ENCODE measurements at places on chromosomes 2 and 18.
A peak's percentile ranks its signal among the peaks of the same experiment; 100 is the strongest.

DNA sequence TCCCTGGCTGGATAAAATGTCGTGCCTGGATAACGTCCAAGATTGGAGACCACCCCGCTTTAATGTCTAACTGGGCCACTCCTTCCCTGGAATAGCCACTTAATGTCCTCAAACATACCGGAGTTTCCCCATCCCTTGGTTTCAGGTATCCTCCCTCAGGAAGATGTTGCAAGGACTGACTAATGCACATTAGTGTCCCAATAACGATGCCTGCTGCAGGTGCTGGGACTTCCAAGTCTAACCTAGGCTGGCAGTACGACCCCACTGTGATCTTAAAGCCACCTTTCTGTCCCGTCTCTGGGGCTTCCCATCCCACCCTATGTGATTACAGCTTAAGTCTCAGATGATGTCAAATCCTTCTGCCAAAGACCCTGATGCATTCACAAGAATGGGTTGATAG is 1.1 kb upstream of the ATP6V1C2 start:
- no peak for DNase-seq

DNA sequence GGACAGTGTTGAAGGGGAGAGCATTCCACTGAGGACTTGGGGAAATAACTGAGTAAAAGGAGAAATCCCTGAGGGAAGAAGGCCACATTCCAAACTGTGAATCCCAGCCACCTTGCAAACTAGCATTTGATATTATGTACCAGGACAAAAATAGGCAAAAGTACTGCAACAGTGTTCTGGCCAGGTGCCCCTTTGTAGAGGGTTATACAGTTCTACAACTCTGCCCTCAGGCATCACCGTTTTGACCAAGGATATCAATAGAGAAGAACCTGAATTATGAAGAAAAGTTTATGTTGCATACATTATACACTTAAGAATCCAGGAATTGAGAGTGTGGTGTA is 20.6 kb upstream of the CAVIN2 start:
- DNase-seq = no peak

DNA sequence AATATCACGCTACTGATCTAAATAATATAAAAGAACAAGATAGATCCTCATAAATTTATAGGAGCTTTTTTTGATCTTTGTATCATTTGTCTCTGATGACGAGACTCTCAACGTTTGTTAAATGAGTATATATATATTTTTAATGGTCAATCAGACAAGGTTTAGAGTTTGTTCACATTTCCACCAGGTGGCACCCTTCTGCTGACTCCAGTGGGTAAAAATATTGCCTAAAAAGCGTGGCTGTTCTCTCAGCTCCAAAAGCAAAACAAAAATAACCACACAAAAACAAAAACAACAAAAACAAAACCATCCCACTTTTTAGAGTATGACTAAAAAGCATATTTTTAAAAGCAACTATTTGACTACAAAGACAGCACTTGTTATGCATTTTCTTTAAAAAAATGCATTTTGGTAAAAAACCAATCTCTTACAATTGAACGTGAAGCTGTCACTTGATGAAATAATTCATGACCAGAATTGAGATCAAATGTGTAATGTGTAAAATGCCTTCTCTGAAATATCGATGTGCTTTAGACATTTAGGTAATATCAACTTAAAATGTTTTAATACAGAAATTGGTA is 723.2 kb downstream of the DPP10 start:
- DNase-seq = peak; percentile 1

DNA sequence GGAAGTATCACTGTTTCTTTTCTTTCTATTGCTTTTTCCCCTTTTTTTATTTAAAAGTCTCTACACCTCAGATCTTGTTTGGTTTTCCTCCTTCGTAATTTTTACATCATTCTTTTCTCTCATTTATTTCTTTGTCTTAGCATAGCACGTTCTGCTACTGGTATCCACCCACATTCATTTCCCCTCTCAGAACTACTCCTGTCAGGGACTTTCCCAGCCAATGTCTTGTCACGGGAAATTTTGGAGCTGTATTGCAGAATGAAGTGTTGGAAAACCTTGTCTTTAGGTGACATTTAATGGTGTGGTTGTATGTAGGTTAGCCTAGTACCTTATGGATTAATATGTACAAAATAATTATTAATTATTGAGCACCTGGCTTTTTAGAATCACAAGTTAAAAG is 34.0 kb downstream of the TTLL4 start:
- DNase-seq = no peak

- DNase-seq = no peak
Observed at GRCh38 chr2:25454824-25455611, 113.3 kb upstream of the DNMT3A start.

- peak; percentile 94 for DNase-seq
Observed at GRCh38 chr2:207163053-207163755, 2.5 kb downstream of the KLF7 start.

GRCh38 chr2:239189711-239190131 is 211.1 kb downstream of the HDAC4 start:
- DNase-seq = no peak

DNA sequence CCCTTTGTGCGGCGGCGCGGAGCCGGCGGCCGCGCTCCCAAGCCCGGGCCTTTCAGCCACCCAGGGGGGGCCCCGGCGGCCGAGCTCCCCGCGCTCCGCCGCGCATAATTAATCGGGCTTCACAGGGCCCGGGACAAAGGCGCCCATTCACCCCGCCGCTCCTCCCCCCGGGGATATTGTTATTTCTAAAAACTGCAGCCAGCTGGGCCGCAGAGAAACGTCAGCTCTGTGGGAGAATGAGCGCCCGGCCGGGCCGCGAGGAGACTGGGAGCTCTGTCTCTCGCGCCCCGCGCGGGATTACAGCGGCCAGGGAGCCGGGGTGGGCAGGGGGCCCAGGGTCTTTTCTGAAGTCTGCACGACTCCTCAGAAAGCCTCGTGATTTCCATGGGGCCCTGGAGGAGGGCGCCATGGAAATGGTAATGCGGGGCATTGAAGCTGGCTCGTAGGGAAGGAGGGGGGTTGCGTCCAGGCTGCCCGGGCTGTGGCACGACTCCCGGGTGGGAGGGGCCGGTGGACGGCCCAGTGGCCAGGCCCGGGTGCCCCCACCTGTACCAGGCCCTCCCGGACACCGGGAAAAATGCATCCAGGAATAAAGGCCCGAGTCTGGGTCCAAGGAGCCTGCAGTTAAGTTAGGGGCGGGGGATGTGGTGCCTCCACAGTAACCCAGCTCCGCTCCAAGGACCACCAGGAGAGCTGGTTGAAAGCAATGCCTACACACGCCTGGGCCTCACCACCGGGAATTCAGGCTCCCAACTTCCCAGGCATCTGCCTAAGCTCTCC is 125.3 kb downstream of the ZFP36L2 start:
- no peak for DNase-seq

GRCh38 chr18:30652387-30652786 is 390.2 kb downstream of the DSC3 start:
- DNase-seq = no peak

DNA sequence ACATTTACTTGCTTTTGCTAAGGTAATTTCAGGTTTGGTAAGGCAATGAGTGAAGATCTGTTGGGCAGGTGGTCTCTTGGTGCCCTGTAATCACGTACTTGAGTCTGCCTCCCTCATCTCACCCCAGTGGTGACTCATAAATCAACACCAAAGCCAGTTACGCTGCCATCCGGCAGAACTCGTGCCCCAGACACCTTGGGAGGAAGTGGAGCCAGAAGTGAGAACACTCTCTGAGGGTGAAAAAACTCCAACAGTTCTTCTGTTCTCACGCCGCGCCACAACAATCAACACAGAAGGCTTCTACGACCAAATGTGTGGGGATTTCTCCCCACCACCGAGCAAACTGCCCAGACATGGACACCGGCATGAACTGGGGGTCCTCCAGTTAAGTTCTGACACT is 206.2 kb downstream of the ARL4C start:
- DNase-seq = no peak

GRCh38 chr2:160006475-160006874 is 55.9 kb downstream of the PLA2R1 start:
- DNase-seq = no peak

GRCh38 chr2:143759455-143759854 is 630.2 kb downstream of the ARHGAP15 start:
- DNase-seq = no peak

- peak; percentile 39 for DNase-seq
Observed at GRCh38 chr2:229244975-229245374, 26.1 kb downstream of the PID1 start.

DNA sequence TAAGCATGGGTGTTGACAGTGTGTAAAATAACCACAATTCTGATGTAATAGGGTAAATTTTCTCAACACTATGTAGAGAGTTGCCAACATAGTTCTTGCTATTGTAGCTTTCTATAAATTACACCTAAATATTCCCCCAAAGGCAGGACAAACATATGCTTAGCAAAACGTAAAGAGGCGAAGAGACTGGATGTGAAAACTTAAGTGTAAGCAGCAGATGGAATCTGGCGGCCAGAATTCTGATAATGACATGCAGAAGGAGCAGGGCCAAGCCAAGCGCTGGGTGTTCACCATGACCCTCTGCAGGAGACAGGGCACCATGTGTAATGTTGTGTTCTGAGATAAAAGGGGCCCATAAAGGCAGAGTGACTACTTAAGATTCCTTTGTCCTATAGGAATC is 105.2 kb upstream of the ZNF521 start:
- DNase-seq = no peak

- DNase-seq = no peak
Observed at GRCh38 chr2:25178976-25179375, 10.6 kb upstream of the POMC start.

DNA sequence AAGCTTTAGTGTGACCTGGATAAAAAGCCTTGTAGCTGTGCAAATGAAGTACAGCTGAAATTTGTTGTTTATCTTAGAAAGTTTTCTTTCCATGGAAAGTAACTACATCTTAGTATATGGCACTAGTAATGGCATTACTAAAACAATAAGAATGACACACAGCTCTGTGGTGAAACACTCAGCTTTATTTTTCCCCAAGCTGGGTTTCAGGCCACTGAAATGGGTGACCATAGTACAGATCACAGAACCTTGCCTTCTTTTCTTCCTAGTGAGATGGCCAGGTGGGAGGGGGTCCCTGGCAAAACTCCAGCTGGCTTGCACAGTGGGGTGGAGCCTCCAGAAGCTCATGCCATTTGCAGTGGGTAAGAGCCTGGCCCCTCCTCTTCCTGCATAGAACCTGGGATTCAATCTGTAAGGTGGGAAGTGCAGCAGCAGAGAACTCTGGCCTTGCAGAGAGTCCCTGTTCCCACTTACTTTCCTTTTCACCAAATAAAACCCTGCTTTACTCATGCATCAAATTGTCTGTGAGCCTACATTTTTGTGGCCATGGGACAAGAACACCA is 17.6 kb upstream of the GRP start:
- DNase-seq = no peak

DNA sequence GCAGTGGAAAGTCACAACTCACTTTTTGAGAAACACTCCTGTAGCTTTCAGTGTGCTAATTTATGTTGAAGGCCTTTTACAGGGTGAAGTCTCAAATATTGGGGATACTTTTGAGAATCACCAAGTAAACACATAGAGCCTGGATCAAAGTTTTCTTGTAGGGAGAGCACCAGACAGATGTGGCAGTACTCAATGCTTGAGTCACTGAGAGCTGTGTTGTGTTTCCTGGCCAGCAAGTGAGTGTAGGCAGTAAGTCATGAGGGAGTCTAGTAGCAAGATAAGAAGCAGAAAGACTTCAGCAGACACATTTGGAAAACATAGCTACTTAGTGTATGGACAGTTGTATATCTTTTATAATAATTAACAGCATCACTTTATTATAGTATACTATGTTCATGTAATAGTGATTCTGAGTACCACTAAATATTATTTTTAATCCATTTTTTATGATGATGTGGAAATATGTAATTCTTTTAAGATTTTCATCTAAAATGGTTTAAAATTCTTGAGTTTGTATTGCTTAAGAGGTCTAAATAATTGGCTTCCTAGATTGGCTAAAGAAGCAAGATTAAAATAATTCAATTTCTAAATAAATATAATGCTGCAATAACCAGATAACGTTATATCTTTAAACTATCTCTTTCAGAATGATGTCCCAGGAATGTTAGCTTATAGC is 12.8 kb downstream of the PSMD1 start:
- peak; percentile 13 for DNase-seq

GRCh38 chr2:117771969-117772630 is 42.4 kb upstream of the DDX18 start:
- peak; percentile 28 for DNase-seq

DNA sequence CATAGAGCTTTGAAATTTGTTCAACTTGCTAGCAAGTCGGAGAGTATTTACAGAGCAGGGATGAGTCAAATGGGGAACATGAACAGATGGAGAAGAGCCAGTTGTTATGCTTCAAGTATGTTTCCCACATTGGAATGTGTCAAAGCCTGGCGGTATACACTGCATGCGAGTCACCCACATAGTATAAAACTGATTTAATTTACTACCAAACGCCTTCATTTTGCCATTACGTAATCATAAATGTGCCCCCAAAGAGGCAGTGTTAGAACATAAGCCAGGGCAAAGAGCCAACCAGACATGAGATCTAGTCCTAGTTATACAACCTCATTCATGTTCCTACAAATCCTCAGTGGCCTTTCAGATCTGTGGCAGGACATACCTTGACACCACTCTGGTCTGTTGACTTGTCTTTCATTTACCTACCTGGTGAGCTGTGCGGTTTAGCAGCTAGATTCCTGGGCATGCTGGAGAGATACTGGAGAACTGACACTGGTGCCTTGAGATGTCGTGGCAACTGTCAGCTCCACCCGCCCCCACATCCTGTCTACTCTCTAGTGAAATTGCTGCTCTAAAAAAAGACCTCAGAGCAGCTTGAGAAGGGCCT is 21.7 kb upstream of the NRP2 start:
- peak; percentile 95 for DNase-seq

DNA sequence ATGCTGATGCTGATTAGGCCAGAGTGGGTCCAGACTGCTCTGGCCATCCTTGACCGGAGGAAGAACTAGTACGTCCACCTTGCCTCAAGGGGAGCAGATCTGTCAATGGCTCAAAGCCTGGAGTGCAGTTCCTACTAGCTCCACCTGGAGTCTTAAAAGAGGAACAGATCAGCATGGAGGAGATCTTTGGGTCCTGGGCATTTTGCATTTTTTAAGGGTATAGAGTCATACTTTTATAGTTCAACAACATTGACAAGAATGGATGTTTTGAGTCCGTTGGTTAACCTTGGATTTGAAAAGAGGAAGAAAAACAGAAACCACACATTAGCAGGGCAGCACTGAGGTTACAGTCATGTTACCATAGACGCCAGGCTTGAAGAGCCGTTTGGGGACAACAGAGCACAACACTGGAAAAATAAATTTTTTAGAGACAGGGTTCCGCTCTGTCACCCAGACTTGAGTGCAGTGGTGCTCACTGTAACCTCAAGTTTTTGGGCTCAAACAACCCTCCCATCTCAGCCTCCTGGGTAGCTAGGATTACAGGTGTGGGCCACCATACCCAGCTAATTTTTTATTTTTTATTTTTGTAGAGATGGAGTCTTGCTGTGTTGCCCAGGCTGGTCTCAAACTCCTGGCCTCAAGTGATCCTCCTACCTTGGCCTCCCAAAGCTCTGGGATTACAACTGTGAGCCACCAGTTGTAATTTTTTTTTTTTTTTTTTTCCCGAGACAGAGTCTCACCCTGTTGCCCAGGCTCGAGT is 78.5 kb downstream of the PRKCE start:
- DNase-seq = peak; percentile 29

DNA sequence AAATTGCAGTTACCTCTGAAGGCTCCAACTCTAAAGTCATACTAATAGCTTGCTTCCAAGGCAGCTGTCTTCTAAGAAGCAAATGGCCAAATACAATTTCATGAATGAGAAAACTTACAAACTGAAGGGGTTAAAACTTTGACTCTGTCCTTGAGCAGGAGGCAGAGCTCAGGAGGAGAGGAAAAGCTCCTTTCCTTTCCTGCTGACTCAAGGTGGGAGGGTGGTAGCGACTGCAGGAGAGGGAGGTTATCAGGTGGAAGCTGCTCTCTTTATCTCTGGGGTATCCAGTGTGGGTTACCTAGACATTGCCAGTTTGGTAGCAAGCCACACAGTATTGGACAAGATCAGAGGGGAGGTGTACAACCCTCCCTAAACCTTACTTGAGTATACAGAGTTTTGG is 2.7 kb upstream of the EFEMP1 start:
- no peak for DNase-seq
